Cardiac ventricle fibroblast (primary cell): ENCODE measurements at places on chromosomes 7 and 10. TPM values are rescaled to one million over a fixed set of nuclear protein-coding genes. Genes with fewer than 3 reads are reported as not detected.

The SPDYE6 gene
- total RNA-seq, result not detected in 2 replicates

The NUPR2 gene
- not detected in 2 replicates for total RNA-seq

The TEX36 gene
- not detected in 2 replicates for total RNA-seq

The XRCC2 gene
- 0.20 and 0.37 TPM in 2 replicates for total RNA-seq

The HMX2 gene
- not detected in 2 replicates for total RNA-seq

The BICC1 gene
- 105 and 110 TPM in 2 replicates for total RNA-seq

The MMRN2 gene
- total RNA-seq, result 2.4 and 3.3 TPM in 2 replicates

The HMX3 gene
- total RNA-seq, result not detected in 2 replicates
